Activated CD4-positive, alpha-beta T cell treated with anti-CD3 and anti-CD28 coated beads, Interleukin-2, amount 10 ng/mL, durations not matched to agents 24 days and 14 days (primary cell): ENCODE measurements at places on chromosomes 7 and 10. TPM values are rescaled to one million over a fixed set of nuclear protein-coding genes. Genes with fewer than 3 reads are reported as not detected.

- peaks cover 2% of the 10 kb centered on the region for H3K27me3 ChIP-seq
- H3K4me3 ChIP-seq = no peak overlapping the region
- no peaks in the 10 kb centered on the region for H3K4me1 ChIP-seq
- H3K36me3 ChIP-seq = no peaks in the 10 kb centered on the region
Observed at GRCh38 chr10:14356921-14357320, 26.2 kb upstream of the FRMD4A start.

DNA sequence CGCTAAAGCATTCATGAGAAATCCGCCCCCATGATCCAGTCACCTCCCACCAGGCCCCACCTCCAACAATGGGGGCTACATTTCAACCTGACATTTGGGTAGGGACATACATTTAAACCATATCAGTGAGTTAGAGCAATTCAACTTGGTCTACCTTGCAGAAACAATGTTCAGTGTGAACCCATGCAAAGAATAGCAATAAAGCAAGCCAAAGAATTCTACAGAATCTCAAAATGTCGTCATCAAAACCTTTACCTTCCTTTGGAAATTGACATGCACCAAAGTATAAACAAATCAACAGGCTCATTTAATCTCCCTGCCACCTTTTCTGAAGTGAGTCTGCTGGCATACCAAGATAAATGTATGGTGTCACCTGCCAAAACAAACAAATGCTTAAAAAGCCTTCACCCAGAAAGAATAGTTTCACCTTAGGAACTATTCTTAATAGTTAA, 68.8 kb upstream of the ABLIM1 start:
- H3K4me1 ChIP-seq = no peaks in the 10 kb centered on the region
- H3K27me3 ChIP-seq = peaks cover 12% of the 10 kb centered on the region
- H3K4me3 ChIP-seq = no peak overlapping the region
- no peaks in the 10 kb centered on the region for H3K36me3 ChIP-seq
- no peak overlapping the region for H3K27ac ChIP-seq

DNA sequence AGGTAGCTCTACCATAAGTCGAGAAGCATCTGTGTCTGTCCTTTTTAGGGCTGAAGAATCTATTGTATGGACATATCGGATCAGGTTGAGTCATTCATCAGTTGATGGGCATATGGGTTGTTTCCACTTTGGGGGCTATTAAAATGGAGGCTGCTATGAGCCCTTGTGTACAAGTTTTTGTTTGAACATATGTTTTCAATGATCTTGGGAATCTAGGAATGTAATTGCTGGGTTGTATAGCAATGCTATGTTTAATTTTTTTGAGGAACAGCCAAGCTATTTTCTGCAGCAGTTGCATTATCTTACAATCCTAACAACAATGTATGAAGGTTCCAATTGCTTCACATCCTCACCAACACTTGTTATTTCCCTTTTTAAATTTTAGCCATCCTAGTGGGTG, 46.4 kb upstream of the HABP2 start:
- no peak overlapping the region for H3K4me3 ChIP-seq
- DNase-seq = no peak
- no peaks in the 10 kb centered on the region for H3K4me1 ChIP-seq

CWF19L1 gene
- 45.2 and 47.2 TPM in 2 replicates for total RNA-seq

CPVL gene
- total RNA-seq = not detected in 2 replicates
